Stimulated activated CD4-positive, alpha-beta T cell treated with anti-CD3 and anti-CD28 coated beads, Interleukin-1b, Interleukin-23, amount 100 ng/mL, for 24 hours (primary cell): ENCODE measurements at places on chromosomes 1 and 21.

GRCh38 chr1:34162852-34163766, 1.9 kb downstream of the CSMD2 start:
- no peak for DNase-seq

DNA sequence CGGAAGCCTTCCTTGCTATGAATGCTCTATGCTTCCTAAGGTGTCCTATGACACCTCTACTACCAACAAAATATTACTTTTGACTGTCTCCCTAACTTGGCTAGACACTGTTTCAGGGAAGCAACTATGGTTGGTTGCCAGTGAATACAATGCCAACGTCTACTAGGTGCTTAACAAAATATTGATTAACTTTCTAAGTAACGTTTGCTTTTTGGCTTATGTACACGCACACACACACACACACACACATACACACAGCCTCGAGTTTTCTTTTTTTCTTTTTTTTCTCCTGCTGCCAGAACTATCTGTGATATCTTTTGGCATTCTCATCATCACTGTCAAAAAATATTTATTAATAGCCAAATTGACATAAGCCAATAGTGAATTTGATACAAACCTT, 864.0 kb downstream of the PLA2G4A start:
- DNase-seq: no peak

- DNase-seq: no peak
Observed at GRCh38 chr1:61506236-61506635, 218.7 kb downstream of the TM2D1 start.

- DNase-seq: no peak
Observed at GRCh38 chr21:31659286-31659535, 282 bp upstream of the SOD1 start.

DNA sequence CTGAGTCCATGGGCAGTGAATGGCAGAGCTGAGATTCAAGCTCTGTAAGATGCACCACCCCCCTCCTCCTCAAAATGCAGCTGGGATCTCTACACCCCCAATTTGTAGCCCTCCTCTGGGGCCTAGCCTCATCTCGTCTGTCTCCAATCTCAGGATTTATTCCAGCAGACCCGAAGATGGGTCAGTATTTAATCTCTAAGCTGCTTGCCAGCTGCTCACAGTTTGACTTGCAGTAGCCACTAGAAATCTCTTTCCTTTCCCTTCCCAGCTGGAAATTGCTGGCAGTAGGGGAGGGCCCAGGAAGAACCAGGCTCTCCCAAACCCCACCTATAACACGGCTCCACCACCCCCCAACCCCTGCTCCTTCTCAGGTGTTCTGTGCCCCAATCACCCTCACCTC, 1.5 kb downstream of the LACTBL1 start:
- DNase-seq: no peak
